ENCODE measurements at places on chromosomes 7 and 10.

DNA sequence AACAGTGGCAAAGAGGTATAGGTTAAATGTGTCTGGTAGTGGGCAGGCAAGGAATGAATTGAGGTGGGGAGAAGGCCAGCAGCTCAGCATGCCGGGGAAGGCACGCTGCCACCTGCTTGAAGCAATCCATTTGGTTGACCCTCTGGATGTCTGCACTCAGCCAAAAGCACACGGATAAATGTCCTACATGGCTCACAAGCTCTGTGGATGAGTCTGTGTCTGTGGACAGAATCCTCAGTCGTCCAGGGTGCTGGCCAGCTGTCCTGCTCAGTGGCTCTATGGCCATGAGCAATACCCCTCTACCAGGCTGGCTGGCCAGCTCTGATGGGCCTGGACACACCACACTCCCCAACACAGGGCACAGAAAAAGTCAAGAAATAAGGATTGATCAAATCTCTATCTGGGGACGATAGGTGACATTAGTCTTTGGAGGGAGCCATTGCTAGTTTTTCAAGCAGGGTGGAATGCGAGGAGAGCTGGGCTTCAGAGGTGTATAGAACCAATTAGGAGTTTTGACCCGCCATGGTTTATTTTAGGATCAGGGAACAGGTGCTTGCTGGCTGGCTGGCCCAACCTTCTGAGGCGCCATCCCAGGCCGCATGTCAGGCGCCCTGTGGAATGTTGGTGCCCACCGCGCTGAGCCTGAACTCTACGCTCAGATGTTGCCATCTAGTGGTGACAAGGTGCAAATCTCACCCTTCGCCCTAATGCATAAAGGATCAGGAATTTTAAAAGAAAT lies 493.4 kb downstream of the TNS3 start:
- DNase-seq: peak; percentile 59

DNA sequence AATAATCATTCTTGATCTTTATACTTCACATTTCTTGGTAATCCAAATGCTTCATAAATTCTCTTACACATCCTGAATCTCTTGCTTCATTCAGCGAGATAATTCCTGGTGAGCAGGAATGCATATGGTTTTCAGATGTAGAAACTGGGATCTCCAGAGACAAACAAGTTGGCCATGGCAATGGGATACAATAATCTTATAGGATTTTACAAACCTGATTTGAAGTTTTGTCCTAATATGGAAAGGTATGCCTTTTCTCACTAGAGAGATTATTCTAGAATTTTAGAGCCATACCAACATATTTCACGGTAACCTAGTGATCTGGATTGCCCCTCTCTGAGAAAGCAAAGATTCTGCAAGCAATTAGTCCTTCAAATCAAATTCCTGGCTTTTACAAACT lies 13.1 kb upstream of the TRDMT1 start:
- no peak for DNase-seq

DNA sequence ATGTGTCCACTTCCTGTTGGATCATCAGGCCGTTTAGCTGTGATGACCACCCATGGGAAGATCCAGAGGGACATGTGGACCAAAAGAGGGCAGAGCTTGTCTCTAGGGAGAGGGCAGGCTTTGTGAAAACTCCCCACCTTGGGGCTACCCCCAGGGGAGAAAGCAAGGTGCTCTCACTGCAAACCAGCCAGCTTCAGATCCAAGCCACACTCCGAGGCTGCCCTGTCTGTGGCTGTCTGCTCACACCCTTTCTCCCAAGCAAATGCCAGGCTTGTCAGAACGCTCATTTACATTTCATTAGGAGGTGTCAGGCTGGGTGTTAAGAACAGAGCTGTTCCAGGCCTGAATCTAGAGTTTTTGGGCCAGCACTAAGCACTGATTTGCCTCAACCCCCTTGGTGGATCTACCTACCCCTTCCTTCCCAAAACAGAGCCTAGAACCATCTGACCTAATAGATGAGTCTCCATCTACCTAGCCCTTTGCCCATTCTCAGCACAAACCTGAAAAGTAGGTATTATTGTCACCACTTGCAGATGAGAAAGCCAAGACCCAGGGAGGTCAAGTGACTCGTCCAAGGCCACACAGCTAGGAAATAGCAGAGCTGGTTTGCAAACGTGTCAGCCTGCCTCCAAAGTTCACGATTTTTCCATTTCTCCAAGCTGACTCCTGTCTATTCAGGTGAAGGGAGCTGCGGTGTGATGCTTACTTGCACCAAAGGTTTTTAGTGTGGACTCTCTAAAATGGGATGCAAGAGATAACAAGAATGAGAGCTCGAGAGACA lies 130.9 kb downstream of the EMX2 start:
- no peak for DNase-seq

GRCh38 chr10:30309403-30309802 lies 39.7 kb downstream of the MTPAP start:
- DNase-seq: no peak

DNA sequence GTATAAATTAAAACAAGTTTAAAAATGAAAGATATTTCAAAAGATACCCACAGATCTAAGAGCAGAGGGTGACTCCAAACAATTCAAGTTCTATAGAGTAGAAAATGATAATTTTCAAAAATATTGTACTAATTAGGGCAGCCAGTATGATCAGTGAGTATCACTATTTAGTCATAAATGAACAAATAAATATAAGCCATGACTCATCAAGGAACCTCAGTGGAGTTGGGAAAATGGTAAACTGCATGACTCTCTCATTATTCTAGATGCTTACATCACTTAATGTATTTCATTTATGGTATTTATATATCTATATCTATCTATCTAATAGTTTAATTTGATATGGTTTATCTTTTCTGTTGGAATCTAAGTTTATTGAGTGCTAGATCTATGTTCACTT lies 94.3 kb downstream of the THSD7A start:
- DNase-seq: no peak

DNA sequence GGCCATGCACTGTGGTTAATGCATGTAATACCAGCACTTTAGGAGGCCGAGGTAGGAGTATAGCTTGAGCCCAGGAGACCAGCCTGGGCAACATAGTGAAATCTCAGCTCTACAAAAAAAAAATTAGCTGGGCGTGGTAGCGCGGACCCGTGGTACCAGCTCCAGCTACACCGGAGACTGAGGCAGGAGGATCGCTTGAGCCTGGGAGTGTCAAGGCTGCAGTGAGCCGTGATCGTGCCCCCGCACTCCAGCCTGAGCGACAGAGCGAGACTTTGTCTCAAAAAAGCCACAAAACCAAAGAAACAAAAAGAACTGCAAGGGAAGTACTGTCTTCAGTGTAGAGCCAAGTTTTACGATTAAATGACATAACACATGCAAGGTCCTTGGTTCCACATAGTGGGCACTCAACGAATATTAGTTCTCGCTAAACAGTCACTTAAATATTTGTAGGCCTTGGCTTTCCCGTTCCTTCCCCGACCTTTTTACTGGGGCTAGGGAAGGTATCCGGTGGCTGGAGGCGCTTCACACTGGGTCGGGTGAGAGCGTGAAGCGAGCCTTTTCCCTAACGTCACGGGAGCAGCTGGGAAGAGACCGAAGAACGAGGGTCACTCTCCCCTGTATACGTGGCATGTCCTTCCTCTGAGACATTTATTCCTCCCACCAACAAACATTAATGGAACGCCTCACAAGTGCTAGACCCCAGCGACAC lies 993 bp upstream of the SND1 start:
- no peak for DNase-seq

DNA sequence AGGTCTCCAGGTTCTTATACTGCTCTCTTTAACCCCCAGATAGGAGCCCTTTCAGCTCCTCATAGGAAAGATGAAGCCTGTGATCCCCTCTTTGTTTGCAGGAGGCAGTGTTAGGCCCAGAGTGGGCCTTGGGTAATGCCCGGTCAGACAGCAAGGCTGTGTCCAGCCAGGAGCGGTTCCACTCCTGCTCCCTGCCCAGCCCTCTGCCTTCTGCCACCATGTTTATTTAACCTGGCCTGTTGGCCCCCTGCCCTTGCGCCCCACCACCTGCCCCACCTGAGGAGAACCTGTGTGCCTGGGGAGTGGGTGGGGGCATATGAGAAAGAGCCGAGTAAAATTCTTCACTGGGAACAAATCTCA lies 24.3 kb downstream of the CDH23 start:
- no peak for DNase-seq

GRCh38 chr10:128036746-128037543 lies 89.3 kb downstream of the MKI67 start:
- no peak for DNase-seq

DNA sequence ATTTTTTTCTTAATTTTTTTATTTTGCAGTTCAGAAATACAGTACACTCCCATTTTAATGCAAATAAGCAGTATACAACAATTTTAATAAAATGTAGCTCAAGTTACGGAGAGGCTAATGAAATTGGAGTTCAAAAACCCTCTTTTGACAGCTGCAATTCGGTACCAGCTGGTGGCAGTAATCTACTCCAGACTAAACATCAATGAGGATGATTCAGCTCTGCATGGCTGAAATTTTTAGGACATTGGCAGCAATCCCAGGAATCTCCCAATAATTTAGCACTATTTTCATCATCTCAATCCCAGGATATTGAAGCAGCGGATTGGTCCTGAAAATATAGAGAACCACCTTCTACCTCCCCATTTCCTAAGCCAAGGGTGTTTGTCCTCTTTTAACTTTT lies 278.8 kb downstream of the CACNA2D1 start:
- no peak for DNase-seq

Measured in activated CD8-positive, alpha-beta memory T cell treated with anti-CD3 and anti-CD28 coated beads for 24 hours (primary cell).